ENCODE measurements at places on chromosomes 2 and 18. TPM values are rescaled to one million over a fixed set of nuclear protein-coding genes. Genes with fewer than 3 reads are reported as not detected.

Gene PUM2
- 26.1 TPM for total RNA-seq

Gene DPY30
- total RNA-seq, result 145 TPM

Gene SPATA3
- not detected for total RNA-seq

Gene CD207
- not detected for total RNA-seq

Gene AQP4
- not detected for total RNA-seq

Gene FZD7
- total RNA-seq, result 23.6 TPM

Gene MFSD2B
- total RNA-seq, result not detected

Gene XIRP2
- total RNA-seq, result 0.10 TPM

Gene REL
- 3.1 TPM for total RNA-seq

Gene CD8A
- not detected for total RNA-seq

Gene LTBP1
- total RNA-seq, result 93.9 TPM

Gene LBX2
- total RNA-seq, result 0.95 TPM

Gene TSPYL6
- total RNA-seq, result not detected

Gene AQP12A
- total RNA-seq, result not detected

Gene UGT1A3
- total RNA-seq, result not detected

Gene ABCG8
- total RNA-seq, result not detected
